ENCODE measurements at places on chromosomes 4 and X.

DNA sequence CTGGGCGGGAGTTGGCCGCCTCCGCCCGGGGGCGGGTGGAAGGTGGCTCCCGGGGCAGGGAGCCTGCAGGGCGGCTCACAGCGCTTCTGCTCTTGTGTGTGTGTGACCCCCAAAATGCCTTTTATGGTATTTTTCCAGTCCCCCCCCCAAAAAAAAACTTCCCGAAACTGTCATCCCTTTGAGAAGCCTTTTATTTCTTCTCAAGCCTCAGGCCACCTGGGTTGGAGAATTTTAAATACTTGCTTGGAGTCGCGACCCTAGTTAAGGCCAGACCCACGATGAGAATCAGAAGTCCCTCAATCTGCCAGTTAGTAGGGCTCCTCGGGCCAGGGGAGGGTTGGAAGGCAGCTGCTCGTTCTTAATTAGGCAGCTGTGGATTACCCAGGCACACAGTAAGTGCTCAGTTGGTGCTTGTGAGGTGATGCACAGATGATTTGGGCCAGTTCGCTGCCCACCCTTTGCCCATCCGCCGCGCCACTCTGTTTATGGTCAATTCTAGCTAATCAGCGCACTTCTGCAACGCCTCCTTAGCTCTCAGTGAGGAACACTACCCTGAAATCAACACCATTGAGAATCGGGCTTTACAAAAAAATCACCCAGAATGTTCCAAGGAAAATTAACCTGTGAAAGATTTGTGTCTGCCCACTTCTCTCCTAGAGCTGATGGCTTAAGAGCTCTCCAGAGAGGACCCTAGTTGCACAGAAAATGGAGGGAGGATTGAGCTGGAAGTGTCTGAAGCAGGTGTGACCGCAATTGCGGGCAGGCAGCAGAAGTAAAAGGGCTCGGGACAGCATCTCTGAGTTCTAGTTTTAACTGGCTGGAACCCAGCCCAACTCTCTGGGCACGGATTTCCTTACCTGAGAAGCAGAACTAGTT is 648 bp upstream of the SCD5 start:
- DNase-seq = peak; percentile 56

DNA sequence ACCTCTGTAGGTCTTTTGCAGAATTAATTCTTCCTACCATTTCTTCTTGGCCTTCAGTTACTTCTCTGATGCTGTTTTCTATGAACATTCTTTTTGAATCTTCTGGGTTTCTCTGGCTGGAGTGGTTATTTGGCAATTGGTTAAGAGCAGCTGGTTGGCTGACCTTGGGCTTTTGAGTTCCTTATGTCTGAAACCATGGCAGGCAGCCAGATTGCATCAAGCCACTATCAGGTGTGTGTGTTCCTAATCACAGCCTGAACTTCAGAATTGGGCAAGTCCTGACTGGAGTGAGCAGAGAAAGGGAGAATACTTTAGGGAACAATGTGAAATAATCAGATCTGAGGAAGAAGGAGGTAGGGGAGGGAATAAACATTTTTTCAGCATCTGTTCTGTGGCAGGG is 90.2 kb downstream of the ARHGAP10 start:
- DNase-seq = no peak

DNA sequence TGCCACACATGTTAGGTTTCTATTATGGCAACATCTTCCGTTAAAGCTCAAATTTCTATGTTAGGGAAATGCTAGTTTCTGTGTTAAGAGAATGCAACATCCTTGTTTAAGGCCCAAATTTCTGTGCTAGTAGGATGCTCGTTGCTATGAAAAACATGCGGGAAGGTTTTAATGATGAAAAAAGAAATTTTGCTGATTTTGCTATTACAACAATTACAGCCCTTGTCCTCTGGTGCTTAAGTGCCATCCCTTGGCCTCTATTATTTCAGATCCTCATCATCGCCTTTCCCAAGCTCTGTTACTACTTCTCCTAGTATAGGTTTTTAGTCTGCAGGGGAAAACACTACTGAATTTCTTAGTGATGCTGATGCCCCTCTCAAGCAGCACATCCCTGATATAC is 412.6 kb upstream of the NDST3 start:
- DNase-seq = no peak

DNA sequence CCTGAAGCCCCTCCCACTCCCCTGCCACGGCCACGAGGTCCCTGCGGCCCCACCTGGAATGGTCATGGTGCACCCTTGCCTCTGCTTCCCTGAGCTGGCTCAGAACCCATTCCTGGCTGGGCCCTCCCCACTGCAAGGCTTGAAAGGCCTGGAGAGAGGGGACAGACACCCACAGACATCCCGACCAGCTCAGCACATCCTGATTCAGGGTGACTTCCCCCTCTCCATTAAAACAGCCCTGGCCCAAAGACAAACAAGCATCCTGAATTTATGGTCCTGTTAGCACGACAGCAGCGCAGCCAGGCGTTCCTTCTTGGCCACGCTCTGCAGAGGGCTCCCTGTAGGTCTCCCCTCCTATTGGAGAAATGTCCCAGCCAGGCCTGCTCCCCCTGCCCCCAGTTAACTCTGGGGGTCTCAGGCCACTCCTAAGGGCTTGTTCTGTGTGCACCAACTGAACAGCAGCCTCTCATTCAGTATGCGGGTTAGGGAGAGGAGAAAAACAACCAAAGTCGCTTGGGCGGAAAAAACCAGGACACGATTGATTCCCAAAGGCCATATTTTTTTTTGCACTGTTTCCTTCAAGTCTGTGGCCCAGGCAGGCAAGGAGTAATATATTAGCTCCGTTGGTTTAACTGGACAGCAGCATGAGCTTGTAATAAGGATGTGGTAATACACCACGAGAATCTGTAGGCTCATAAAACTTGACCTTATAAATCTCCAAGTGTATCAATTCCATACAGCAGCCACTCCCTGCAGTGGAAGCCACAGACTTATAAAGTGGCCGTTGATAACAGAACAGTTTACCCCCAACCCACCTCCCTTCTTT is 106.7 kb upstream of the MSX1 start:
- DNase-seq = no peak

DNA sequence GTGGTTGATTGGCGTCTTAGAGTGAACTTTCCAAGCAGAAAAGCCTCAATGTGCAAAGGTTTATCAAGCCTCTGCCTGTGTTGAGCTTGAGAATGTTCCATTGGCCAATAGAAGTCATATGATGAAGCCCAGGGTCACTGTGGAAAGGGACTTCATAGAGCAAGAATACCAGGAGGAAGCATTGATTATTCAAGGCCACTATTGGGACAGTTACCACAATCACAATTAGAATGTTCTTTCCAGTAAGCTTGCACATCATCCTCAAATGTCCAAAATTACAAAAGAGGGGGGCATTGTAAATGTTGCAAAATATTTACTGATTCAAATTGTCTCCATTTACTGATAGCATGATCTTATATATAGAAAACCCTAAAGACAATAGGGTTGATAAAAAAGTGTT is 32.9 kb upstream of the NDP start:
- no peak for DNase-seq

DNA sequence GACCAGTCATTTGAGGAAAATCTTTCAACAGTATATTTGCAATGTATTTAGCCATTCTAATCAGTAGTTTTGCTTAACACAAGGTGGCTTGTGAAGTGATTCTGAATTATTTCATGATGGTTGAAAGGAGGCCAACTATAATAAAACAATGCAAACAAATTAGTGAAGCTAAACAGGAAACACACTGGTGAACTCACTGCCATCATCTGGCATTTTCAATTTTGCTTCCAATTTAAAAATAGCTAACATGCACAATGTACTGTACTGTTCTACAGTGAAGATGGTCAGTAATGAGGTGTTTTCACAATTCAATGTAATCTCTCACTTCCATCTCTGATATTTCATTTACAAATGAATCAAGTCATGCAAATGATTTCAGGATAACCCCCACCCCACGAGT is 31.1 kb downstream of the PGRMC2 start:
- no peak for DNase-seq

GRCh38 chr4:133146574-133147241 is 2.4 kb upstream of the PCDH10 start:
- peak; percentile 20 for DNase-seq

- no peak for DNase-seq
Measured at GRCh38 chr4:8350352-8350751, 80.8 kb downstream of the HTRA3 start.

- DNase-seq = peak; percentile 31
Measured at GRCh38 chrX:53312946-53313727, 31.8 kb upstream of the IQSEC2 start.

DNA sequence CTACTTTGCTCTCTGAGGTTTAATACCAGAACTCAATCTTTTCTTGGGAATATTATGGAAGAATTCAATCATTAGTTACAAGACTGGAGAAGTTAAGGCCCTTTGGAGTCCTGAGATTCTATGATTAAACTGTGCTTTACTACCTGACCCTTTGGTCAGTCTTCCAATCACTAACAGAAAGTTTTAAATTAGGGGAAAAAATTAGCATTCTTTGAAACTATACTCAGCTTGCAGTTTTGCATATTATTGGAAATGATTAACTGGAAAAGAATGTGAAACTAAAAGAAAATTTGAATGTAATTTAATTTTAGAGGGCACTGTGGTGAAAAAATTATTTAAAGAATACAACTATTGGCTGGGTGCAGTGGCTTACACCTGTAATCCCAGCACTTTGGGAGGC is 18.7 kb upstream of the GPR34 start:
- DNase-seq = no peak

DNA sequence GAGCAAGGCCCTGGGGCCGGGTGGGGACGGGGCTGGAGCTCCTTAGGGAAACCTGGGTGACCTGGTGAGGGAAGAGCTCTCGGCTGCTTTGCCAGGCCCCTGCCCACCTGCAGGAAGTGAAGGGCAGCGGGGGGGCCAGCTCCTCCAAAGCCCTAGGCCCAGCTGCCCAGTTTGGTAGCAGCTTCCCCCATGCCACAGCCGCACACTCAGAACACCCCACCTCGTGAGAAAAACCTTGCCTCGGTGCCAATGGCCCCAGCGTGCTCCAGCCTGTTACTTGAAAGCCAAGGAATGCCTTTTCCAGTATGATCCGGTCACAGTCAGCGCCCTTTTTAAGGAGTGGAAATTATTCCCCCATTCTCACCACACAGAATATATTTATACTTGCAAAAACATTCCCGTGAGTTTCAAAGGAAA is 38.3 kb downstream of the ACOX3 start:
- DNase-seq = no peak

- no peak for DNase-seq
Measured at GRCh38 chr4:75658876-75659275, 14.3 kb downstream of the G3BP2 start.
